ENCODE measurements at places on chromosomes 16 and 17.

DNA sequence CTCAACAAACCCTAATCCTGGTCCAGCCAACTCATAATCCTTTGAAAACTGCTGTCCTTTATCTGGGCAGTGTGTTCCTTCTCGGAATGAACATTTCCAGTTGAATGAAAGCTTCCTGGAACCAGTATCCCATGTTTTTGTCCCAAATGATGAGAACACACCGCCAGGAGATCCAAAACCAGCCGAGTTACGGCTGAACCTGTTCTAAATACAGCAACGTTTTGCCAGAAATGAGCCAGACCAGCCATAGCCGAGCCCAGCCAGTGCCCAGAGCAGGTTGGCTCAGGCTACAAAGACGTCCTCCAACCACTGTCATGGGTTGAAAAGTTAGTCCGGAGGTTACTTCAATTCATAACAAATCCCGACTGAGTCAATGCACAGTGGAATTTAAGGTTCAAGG lies 67.6 kb upstream of the FOXF1 start:
- DNase-seq, result no peak

GRCh38 chr16:12479751-12480150 lies 323.9 kb downstream of the CPPED1 start:
- DNase-seq, result no peak

DNA sequence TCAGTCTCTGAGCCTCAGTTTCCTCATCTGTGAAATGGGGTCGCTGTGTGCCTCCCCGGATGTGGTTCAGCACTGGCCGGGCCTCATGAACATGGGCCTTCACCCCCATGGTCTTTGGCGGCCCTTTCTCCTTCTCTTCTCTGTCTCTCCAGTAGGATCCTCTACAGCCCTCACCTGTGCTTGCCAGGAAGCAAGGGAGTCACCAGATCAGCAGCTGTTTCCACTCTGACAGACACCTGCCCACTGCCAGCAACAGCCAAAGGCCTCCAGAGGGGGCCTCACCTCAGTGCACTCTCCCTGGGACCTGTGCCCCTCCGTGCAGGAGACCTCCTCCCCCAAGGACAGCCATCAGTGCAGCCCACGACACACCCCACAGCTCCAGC lies 89.4 kb downstream of the C16orf78 start:
- DNase-seq, result no peak

GRCh38 chr16:4529085-4530060 lies 9.2 kb downstream of the CDIP1 start:
- DNase-seq, result no peak

- no peak for DNase-seq
Measured at GRCh38 chr16:554640-555365, 5.4 kb upstream of the PRR35 start.

DNA sequence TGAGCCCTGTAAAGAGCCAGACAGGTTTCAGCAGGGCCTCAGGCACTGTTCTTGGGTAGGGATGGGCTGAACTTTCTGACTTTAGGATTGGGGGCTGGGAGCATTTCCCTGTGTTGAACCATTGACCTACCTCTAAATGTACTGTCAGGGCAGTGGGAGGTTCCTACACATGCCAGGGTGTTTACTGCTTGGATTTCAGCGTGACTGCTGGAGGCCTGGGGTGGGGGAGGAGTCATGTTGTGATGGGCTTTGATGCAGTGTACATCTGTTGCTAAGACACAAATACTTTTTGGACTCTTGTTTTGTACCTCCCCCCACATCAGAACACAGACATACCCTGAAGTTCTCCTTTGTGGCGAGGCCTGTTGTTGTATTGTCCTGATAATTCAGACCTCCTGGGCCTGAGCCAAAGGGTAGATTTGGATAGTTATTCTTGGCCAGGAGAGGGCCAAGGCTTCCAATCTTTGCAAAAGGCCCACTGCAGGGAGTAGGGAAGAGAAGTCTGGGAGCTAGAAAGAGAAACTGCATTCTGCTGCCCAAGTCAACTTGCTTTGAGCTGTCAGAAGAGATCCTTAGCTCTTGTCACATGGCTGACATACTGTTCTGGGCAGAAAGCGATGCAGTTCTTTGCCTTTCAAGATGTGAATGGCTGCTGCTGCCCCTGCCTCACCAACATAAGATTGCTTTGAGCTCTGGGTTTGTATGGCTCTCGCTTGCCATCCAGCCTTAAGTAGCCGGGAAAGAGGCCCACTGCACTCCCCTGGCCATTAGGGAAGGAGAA lies 3.7 kb downstream of the NFE2L1 start:
- DNase-seq, result no peak

GRCh38 chr17:59760160-59760559 lies 52.7 kb downstream of the VMP1 start:
- DNase-seq, result no peak

- DNase-seq, result no peak
Measured at GRCh38 chr17:34133350-34133749, 121.7 kb upstream of the CCL2 start.

DNA sequence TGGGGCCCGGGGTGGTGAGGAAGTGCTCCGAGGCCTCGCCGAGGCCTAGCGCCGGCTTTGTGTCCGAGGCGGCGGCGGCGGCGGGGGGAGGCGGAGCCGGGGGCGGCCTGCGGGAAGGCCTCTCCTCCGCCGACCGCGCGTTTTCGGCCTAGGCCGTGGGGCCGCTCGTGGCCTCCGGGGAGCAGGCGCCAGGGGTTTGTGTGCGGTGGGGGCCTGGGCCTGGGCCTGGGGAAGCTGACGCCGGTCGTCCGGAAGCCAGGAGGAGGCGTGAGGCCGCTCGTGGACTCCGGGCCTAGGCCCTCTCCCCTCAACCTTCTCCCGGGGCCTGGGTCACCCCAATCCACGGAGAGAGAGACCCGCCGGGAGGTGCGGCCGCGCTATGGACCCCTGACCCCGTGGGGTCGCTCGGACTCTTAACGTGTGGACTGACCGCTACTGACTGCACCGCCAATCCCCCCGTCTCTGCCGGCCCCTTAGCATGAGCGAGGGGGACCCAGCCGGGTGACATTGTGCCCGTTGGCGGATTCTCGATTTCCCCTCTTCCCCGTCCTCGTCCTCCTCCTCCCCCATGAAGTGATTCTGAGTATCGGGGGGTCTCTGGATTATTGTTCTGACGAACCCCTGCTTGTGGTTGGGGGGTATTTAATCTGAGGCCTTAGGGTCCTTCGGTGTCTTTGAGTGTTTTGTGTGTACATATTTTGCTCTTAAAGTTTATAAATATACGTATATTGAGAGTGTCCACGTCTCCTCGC lies 660 bp downstream of the RBBP6 start:
- no peak for DNase-seq

GRCh38 chr17:79577485-79578187 lies 33.2 kb downstream of the RBFOX3 start:
- DNase-seq, result no peak

Data from SW 1271 (cell line).